ENCODE measurements at places on chromosomes 7 and 10. TPM values are rescaled to one million over a fixed set of nuclear protein-coding genes. Genes with fewer than 3 reads are reported as not detected.

ARHGAP22 gene
- total RNA-seq = 4.0 TPM

PTPN20 gene
- 3.9 TPM for total RNA-seq

WASL gene
- 18.3 TPM for total RNA-seq

BMPER gene
- 4.3 TPM for total RNA-seq

AKR1C8 gene
- total RNA-seq = not detected

SVOPL gene
- total RNA-seq = not detected

DLX6 gene
- total RNA-seq = not detected

GPER1 gene
- total RNA-seq = 1.2 TPM

GCK gene
- total RNA-seq = not detected

TMEM176A gene
- total RNA-seq = not detected

GPR158 gene
- total RNA-seq = 0.05 TPM

PODXL gene
- total RNA-seq = 28.7 TPM

NEUROG3 gene
- not detected for total RNA-seq

UCN3 gene
- not detected for total RNA-seq

SEMA3E gene
- total RNA-seq = 1.7 TPM

IDI2 gene
- total RNA-seq = not detected

SIRT1 gene
- 18.7 TPM for total RNA-seq

KLF14 gene
- 0.03 TPM for total RNA-seq

IL2RA gene
- total RNA-seq = not detected

FLNC gene
- total RNA-seq = 5.3 TPM

ARMC3 gene
- 0.71 TPM for total RNA-seq
